GM23338 (cell line): ENCODE measurements at places on chromosomes 12 and 14.

DNA sequence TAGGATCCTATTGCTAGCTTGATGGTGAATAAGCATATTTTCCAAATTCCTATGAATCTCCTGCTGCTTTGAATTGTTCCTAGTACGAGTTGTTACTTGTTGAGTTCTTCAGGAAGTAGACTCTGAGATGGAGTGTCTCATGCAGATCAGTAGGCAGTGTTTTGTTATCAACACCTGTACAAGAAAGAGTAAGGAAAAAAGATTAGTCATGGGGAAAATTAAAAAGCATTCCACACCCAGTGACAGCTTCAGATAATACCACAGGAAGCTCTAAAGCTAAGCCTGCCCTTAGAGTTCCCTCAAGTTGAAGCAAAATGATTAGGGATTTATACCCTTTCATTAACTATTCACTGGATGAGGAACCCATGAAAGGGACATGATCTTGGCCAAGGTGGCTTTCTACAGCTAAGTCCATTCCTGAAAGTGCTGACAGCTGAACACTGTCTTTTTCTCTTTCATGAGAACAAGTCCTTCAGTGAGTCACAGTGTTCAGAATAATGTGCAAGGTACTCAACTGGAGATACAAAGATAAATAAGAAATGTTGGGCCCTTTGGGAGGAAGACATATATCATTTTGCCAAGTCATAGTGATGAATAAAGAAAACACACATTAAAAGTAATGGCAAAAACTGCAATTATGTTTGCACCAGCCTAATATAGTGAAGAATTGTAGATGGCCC lies 49.1 kb downstream of the CCER1 start:
- no peak for DNase-seq

DNA sequence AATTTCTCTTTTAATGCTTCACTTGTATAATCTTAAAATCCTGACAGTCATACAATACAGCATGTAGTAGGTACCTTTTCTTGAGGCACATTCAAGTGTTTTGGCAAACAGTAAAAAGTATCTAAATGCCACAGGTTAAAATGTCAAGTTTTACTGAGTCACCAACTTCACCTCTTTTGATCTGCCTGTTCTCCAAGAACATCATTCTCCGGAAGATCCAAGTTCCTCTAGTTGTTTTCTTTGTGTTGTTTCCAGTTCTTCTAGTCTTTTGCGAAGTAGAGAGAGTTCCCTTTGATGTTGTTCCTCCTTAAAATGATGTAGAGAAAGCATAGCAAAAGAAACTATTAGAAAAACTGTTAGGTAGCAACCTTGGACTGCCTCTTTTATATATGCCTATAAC lies 151.1 kb downstream of the CEP83 start:
- no peak for DNase-seq

- peak; percentile 80 for DNase-seq
Measured at GRCh38 chr14:67837011-67837624, 17.5 kb downstream of the RAD51B start.

- DNase-seq: no peak
Measured at GRCh38 chr12:40999210-40999609, 188.9 kb upstream of the PDZRN4 start.

- no peak for DNase-seq
Measured at GRCh38 chr14:100278702-100279101, 27.5 kb downstream of the SLC25A29 start.

DNA sequence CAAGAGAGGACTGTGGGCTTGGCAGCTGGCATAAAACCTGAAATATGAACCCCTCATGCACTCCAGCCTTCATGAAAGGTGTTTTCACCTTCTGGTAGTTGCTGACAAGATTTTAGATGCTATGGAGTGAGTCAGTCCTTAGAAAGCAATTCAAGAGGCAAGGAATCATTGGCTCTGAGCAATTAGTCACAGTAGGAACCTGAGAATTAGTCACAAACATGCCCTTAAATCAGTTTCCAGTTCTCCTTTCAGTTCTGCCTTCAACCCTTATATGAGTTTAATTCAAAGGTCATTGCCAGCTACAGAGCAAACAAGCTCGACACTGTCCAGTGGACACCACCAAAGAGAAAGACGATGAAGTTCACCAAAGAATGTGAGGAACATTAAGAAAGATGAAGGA lies 472.3 kb downstream of the GLT1D1 start:
- DNase-seq: no peak

- no peak for DNase-seq
Measured at GRCh38 chr12:107033758-107034739, 47.1 kb upstream of the MTERF2 start.

DNA sequence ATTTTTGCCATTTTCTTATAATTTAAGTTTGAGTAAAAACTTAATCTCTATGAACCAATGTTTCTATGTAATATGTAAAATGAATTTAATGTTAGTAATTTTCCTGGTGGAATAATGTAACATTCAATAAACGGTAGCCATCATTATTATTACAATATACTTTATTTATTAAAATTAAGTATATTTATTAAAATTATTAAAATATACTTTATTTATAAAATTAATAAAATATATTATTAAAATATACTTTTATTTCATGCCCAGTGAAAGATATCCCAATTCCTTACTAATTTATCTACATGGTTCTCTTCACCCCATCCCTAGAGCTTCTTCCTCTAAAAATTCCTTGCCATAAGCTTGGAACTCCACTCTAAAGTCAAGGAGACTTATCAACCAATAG lies 2.5 kb downstream of the CAPS2 start:
- DNase-seq: no peak

- DNase-seq: no peak
Measured at GRCh38 chr12:132400011-132400641, 70.7 kb upstream of the GALNT9 start.

GRCh38 chr14:51168215-51168613 lies 71.8 kb upstream of the TMX1 start:
- DNase-seq: no peak
